ENCODE measurements at places on chromosomes 6 and 20. TPM values are rescaled to one million over a fixed set of nuclear protein-coding genes. Genes with fewer than 3 reads are reported as not detected.

Gene RHAG
- total RNA-seq = 0.07 TPM

Gene SRSF6
- total RNA-seq = 115 TPM

Gene CLPSL2
- 0.60 TPM for total RNA-seq

Gene HLA-DOA
- total RNA-seq = not detected

Gene TNXB
- 0.89 TPM for total RNA-seq

Gene BEND6
- total RNA-seq = 1.7 TPM

Gene ADGRF1
- 0.05 TPM for total RNA-seq

Gene PSORS1C2
- total RNA-seq = not detected
